ENCODE measurements at places on chromosomes 16 and 17. TPM values are rescaled to one million over a fixed set of nuclear protein-coding genes. Genes with fewer than 3 reads are reported as not detected.

Gene SLC52A1
- total RNA-seq = 0.16 TPM

Gene KRT33B
- not detected for total RNA-seq

Gene PLCG2
- total RNA-seq = 7.0 TPM

Gene NPIPB9
- total RNA-seq = 0.91 TPM

Gene TNFRSF17
- not detected for total RNA-seq

Gene EVPLL
- total RNA-seq = not detected

Gene FBXW10B
- 0.66 TPM for total RNA-seq

Gene KREMEN2
- not detected for total RNA-seq

Gene MYH3
- total RNA-seq = 3.5 TPM

Gene CDRT15
- not detected for total RNA-seq

Gene COL1A1
- total RNA-seq = 0.70 TPM

Gene ABCA5
- 14.4 TPM for total RNA-seq

Gene CX3CL1
- total RNA-seq = not detected

Gene STH
- not detected for total RNA-seq

Gene CSH2
- not detected for total RNA-seq

Gene KRT31
- total RNA-seq = not detected

Gene PYDC1
- not detected for total RNA-seq

Measured in activated CD4-positive, alpha-beta T cell treated with anti-CD3 and anti-CD28 coated beads for 36 hours (primary cell).